WTC11 (cell line): ENCODE measurements at places on chromosomes 11 and 22.
A peak's percentile ranks its signal among the peaks of the same experiment; 100 is the strongest.

- no peak for DNase-seq
Measured at GRCh38 chr22:29520851-29521250, 32.7 kb downstream of the THOC5 start.

DNA sequence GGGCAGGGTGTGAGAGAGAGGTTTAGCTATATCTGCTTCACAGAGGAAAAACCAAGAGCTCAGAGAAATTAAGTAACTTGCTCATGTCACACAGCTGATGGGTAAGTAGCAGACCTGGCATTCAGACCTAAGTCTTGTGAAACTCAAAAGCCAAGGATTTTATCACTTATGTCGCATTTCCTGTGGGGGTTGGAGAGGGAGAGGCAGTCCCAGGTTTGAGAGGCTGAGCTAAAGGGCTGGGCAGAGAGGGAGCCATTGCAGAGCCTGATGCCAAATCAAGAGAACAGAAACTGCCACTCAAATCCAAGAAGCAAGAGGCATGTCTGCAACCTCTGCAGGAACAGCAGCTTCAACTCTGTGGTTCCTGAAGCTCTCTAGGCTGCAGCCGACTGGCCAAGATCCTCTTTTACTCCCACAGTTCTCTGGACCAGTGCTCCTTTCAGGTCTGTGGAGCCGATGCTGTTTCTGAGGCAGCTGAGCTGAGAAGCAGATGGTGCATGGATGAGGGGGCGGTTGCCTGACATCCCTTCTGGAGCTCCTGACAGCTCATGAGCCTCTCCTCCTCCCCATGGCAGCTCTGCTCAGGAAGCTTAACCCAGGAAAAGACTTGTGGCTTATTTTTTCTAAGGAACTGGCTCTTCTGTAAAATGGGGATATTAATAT is 47.6 kb upstream of the NAV2 start:
- DNase-seq, result no peak

DNA sequence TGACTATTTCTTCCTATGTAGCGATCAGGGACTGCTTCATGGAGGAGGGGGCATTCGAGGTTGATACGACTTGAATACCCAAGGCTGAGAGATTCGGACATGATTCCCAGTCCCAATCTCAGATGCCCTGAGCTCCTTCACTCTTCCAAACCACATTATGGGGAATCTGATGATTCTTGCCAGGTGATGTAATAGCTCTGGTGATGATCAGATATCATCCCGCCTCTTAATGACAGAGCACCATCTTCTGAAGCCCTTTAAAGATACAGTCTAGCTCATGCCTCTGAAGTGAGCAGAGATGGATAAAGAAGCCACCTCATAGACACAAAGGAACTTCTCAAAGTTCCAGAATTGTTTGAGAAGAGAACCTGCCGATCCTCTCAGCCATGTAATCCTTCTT is 8.9 kb upstream of the CLMP start:
- no peak for DNase-seq

- DNase-seq, result no peak
Measured at GRCh38 chr11:120938260-120938659, 85.6 kb upstream of the TBCEL start.

GRCh38 chr22:30876915-30877553 is 91.5 kb downstream of the MORC2 start:
- DNase-seq, result no peak

DNA sequence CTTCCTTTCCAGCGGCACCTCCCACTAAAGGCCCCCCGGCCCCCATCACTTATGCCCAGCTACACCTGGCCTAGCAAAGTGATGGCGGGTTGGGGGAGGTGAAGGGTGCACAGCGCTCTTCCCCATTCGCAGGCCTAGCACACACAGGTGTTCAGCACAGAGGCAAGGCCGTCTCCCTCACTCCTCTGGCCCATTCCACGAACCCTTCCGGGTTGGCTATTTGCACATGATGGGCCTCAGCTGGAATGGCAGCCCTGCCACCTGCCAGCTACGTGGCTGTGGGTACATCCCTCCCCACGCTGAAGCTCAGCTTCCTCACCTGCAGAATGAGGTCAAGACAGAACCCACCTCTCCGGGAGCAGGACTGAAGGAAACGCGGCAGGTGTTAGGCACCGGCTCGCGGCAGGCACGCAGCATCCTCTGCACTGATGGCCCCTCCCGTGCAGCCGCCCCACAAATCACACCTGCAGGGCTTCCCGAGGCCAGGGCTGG is 4.8 kb downstream of the KIAA0930 start:
- DNase-seq, result no peak

DNA sequence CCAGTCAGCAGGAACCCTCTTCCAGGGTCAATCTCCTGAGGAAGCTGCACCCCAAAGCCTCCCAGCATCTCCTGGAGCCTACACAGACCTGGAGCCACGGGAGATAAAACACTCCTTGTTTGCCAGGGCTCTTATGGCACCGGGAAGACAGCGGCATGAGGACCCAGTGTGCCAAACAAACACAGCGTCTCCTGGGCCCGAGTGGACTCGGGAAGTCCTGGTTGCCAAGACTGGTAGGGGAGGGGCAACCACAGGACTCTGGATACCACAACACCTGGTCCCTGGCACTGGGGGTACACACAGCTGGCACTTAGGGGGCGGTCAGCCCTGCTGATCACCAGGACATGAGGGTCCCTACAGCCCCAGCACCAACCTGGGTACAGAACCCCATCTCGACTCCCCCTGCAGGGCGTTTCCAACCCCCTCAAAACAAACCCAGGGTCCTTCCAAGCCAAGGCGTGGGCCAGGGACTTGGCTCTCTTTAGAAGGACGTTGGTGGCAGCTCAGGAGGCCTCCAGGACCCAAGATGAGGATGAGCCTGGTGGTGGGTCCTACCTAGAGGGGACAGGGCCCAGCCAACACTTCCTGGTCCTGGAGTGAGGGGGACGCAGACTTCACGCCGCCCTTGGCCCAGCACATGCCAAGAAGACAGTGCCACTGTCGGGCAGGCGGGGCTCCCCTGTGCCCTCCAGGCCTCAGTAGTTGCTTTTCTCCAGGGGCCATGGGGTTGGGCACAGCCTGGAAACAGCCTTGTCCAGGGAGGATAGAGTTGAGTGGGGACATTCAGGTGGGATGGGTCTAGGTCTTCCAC is 85.0 kb downstream of the CELSR1 start:
- no peak for DNase-seq

DNA sequence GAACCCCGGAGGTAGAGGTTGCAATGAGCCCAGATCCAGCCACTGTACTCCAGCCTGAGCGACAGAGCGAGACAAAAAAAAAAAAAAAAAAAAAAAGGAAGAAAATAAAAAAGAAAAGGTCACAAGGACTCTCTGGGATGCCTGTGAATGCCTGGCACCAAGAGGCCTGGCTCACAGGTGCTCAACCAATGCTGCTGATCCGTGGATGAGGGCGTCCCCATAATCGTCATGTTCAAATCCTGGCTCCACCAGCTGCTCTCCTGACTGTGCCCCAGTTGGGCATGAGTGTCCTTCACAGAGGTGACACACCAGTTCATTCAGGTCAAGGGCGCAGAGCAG is 645 bp upstream of the GAS2L1 start:
- DNase-seq, result no peak

GRCh38 chr11:67614730-67615714 is 8.3 kb downstream of the NDUFV1 start:
- peak; percentile 81 for DNase-seq

GRCh38 chr22:31728857-31729256 is 21.1 kb downstream of the PRR14L start:
- DNase-seq, result no peak

- DNase-seq, result no peak
Measured at GRCh38 chr11:70225681-70226177, 22.6 kb downstream of the FADD start.

DNA sequence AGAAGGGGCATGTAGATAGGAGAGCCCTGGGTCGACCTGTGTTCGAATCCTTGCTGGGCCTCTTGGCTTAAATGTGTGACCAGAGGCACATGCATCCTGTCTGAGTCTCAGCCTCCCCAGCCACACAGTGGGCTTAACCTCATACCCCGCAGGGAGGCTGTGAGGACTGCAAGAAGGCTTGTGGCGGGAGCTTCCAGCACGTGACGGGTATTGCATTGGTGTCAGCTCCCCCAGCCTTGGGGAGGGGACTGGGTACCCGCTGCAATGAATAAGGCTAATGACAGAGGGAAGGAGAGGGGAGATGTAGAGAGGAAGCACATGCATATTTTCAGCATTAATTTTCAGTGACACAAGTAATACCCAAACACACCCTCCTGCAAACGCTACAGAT is 8.1 kb downstream of the RASD2 start:
- no peak for DNase-seq

- no peak for DNase-seq
Measured at GRCh38 chr11:57901278-57901677, 122.4 kb upstream of the OR9Q1 start.

DNA sequence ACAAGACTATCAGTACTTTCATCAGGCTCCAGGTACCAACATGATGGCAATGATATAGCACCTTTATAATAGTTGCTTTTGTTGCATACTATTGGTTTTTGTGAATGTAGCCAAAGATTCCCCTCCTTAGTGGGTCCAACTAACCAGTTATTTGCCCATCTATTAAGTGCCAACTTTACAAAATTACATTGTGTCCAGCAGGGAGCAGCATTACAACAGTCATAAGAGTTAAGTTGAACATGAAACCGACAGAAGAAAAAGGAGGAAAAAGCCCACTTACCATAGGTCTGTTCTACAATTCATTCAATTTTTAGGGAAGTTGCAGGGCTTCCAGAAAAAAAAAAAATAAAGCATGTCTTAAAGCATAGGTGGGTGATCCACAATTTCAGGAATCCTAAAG is 21.6 kb downstream of the IMMP1L start:
- no peak for DNase-seq

DNA sequence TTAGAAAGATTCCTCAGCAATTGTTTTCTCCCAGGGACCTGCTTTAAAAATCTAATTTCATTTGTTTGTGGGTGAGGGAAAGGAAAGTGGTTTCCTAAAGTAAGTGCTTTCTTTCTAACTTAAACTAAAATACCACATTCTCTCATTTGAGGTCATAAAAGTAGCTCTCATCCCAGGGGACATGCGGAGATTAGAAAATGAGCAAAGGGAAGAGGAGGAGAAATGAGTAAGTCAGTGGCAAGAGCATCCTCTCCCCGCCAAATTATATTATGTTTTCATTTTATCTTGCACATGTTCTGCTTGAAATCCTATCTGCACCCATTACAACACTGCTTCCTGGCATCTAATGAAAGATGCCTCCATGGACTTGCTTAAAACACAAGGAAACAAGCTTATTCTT is 191.4 kb downstream of the ARHGAP42 start:
- no peak for DNase-seq

- no peak for DNase-seq
Measured at GRCh38 chr11:27485930-27486773, 13.6 kb upstream of the LGR4 start.

DNA sequence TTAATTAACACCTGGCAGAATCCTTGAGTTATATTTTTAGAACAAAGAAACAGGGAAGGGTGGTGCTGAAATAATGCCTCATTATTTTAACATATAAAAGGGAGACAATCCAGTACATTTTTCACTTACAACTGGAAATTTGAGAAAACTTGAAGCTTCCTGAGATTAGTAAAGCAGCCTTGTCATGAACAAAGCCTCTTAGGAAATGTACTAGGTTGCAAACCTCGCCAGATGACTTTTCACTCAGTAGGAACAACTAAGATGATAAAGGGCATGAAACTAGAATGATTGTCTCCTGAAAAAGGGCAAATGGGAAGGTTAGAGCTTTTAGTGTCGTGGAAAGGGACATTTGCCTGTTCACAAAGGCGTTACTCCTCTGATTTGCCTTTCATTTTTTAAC is 289.6 kb downstream of the ETS1 start:
- no peak for DNase-seq

GRCh38 chr11:61762798-61763197 is 10.4 kb downstream of the MYRF start:
- no peak for DNase-seq

DNA sequence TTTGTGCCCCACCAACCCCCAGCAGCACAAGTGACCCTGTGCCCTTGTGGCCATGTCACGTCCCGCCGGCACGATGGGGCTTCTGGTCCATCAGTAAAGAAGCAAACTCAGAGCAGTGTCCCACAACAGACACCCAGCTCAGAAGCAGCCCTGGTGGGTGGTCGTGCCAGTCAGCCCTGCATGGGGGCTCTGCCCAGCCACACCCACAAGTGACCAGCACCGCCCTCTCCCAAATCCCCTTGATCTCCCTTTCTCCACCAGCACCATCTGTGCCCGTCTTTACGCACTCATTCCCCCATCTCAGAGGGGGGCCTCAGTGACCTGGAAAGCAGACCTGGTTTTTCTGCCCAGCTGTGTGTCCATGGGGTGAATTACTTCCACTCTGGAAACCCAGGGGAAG is 149.1 kb downstream of the DSCAML1 start:
- no peak for DNase-seq

- no peak for DNase-seq
Measured at GRCh38 chr22:44026630-44027511, 2.8 kb downstream of the PARVB start.

- no peak for DNase-seq
Measured at GRCh38 chr11:123239191-123240150, 44.4 kb upstream of the CLMP start.
